ENCODE measurements at places on chromosomes 11 and 22.
A peak's percentile ranks its signal among the peaks of the same experiment; 100 is the strongest.

GRCh38 chr11:121445071-121445768 lies 6.9 kb upstream of the SORL1 start:
- no peak for DNase-seq

DNA sequence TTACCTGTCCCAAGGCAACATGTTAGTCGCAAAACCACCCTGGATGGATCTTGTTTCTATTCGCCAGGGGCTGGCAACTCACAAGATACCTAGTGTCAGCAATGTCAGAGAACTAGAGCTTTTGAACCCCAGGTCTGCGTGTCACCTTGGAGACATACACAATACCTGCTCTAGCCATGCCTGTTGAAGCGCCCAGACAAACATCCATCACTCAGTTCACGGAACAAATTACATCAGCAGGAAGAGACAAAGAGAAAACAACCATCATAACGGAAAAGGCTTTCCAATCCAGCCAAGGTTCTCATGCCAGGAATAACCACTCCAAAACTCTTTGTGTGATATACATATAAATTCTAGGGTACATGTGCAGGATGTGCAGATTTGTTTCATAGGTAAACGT lies 2.2 kb downstream of the CD59 start:
- no peak for DNase-seq

DNA sequence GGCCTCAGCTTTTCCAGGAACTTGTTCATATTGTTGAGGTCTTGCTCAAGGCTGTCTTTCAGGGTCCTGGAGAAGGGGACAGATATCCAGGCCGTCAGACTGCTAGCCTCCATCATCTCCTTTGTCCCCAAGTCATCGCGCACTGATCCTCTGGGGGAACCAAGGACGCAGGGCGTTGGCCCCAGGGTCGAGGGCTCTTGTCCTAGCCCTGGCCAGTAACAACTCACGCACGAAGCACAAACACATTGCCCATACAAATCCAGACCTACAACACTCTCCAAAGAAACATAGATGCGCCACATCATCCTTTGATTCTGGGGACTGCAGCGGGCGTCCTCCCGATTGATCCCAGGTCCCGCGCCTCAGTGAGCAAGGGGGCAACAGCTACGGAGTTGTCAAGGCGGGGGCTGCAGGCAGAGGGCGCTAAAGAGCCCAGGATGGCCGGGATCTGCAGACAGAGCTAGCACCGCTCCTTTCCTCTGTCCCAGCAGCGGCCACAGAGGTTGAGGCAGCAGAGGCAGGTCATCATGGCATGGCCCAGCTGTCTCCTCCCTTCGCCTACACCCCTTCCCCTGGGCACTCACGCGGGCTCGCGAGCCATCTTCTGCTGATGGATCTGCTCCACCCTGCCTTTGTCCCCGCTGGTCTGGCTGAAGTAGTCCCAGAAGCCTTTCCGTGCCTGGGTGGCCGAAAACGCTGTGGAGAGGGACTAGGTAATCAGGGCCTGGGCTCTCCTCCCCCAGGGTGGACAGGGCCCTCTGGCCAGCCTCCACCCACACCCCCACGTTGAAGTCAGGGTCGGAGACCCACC lies 472 bp downstream of the APOA5 start:
- peak; percentile 70 for DNase-seq

DNA sequence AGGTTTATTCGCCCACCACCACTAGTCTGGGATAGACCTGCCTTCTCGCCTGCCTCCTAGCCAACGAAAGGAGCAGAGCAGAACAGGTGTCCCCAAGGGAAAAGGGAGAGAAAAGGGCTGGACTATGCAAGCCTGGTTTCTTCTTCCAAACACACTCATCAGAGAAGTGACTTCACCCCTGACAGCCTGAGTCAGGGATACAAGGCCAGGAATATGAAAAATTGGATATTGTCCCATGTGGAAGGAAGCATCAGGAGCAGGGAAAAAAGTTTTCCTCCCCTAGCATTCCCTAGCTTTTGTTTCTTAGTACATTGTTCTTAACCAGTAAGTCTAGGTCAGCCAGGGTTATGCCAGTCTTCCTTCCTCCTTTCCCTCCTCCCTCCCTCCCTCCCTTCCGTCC lies 56.9 kb upstream of the TNRC6B start:
- no peak for DNase-seq

DNA sequence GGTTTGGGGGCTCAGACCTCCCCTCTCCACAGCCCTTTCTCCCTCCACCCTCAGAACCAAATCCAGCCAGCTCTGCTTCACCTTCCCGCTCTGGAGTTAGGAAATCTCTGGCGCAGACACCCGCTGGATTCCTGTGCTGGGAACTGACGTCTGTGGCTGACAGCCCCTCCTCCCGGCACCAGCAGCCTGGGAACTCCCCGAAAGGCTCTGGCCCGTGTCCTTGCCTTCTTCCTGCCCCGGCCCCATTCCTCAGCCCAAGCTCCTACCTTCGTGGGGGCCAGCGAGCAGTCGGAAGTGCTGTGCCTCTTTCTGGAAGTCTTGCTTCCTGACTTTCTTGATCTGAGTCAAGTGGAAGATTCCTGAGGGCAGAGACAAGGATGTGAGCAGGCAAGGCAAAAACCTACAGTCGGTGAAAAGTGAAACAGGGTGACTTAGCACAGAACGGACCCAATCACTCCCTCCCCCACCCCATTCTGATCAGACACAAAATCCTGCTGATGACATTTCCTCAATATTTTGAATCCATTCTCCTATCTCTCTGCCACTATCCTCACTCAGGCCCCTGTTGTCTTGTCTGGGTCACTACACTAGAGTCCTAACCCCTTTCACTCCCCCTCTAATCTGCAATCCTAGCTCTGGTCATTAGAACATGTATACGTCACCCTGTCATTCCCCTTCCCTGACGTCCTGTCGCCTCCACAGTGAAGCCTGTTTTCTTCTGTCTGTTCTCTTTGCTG lies 34.1 kb downstream of the CHRDL2 start:
- DNase-seq = no peak

DNA sequence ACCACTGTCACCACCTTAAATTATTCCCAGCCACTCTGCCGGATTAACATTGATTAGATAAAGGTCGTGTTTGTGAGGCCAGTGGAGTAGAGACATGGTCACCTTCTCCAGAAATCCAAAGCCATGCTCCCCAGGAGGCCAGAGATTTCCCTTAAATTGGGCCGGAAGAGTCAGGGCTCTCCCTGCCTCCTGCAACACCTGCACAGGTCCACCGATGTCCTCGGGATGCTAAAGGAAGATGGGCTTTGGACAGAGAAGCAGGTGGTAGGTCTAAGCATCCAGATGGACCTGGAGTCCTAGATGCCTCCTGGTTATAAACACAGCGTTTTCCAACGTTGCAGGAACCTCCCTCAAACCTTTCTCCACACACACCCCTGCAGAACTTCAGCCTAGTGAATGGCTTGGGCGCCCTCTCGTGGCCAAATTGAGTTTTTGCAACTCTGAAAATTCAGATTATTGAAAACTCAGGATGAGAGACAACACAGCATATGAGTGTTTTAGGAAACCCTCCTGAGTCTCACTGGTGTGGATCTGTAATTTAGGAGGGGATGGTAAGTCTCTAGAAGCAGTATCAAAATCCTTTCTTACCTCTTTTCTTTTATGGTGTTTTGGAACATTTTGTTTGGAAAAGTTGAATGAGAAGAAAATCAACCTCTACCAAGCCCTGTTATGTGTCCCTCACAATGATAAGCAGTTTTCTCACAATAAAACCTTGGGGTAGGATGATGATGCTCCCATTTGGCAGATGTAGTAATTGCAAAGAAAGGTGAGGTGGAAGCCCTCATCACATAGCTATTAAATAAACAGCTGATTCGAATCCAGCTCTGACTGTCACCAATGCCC lies 109.6 kb downstream of the RRAS2 start:
- peak; percentile 64 for DNase-seq

DNA sequence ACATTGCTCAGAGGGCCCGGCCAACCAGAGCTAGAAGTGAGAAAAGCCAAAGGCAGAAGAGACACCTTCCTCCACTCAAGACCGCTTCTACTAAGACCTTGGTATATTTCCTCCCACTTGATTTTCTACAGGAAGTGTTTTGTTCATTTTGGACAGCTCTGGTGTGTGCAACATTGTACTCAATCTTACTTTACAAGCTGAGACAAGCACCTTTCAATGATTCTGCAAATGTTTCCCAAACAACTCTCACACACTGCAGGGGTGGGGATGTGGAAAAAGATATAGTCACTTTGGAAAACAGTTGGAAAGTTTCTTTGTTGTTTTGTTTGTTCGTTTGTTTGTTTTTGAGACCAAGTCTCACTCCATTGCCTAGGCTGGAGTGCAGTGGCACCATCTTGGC lies 15.7 kb downstream of the MYO18B start:
- DNase-seq = no peak

GRCh38 chr11:27440090-27440489 lies 32.5 kb downstream of the LGR4 start:
- DNase-seq = no peak

DNA sequence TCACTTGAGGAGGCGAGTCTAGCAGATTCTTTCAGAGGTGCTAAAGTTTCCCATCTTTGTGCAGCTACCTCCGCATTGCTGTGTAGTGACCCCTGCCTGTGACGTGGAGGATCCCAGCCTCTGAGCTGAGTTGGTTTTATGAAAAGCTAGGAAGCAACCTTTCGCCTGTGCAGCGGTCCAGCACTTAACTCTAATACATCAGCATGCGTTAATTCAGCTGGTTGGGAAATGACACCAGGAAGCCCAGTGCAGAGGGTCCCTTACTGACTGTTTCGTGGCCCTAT lies 8.9 kb upstream of the SAMM50 start:
- DNase-seq = no peak

DNA sequence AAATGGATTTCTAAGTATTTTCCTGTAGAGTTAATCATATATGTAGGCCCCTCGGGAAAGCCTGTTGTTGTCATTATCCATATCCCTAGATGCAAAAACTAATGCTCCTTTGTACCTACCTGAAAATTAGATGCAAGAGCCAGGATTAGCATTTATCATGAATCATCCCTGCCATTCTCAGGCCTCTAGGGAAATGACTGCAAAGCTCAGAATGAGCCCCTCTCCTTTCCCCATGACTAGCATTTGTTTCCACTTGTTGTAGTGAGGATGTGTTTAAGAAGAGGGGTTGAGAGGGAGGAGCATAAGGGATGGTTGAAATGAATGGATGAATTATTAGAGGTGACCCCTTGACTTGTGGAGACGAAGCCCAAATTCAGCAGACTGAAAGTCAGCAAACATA lies 537.9 kb downstream of the NTM start:
- DNase-seq = no peak

GRCh38 chr22:44359496-44360110 lies 46.9 kb upstream of the SHISAL1 start:
- no peak for DNase-seq

- DNase-seq = peak; percentile 23
These were observed 32.2 kb downstream of the CYTH4 start for GRCh38 chr22:37314315-37315074.

DNA sequence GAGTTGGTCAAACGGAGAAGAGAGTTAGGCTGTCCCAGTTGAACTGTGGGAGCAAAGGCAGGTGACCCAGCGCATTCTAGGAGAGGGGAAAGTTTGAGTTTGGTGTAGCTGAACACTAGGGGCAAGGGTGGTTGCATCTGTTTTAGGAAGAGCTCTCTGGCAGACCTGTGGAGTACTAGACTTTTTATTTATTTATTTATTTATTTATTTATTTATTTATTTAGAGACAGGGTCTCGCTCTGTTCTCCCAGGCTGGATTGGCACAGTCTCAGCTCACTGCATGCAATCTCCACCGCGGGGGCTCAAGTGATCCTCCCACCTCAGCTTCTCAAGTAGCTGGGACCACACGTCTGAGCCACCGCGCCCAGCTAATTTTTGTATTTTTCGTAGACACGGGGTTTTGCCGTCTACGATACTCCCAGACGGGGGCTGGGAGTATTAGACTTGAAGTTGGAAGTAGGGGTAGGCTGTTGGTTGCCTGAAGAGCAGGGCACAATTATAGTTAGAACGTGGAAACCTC lies 950 bp upstream of the ACER3 start:
- DNase-seq = no peak

DNA sequence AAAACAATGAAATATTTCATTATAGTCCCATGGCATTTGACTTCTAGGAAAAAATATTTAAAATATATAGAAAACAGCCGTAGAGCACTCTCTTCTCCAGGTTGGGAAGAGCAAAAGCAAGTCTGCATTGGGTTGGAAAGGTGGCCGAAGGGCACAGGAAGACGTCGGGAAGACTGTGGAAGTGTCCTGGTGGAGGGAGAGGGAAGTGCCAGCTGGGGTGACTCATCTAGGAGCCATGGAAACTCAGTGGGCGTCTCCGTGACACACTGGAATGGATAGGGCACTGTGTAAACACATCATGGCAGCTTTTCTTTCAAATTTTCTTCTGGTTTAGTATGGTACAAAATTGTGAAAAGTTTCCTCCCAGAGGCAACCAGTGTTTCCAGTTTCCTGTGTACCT lies 12.7 kb downstream of the GTPBP1 start:
- no peak for DNase-seq

DNA sequence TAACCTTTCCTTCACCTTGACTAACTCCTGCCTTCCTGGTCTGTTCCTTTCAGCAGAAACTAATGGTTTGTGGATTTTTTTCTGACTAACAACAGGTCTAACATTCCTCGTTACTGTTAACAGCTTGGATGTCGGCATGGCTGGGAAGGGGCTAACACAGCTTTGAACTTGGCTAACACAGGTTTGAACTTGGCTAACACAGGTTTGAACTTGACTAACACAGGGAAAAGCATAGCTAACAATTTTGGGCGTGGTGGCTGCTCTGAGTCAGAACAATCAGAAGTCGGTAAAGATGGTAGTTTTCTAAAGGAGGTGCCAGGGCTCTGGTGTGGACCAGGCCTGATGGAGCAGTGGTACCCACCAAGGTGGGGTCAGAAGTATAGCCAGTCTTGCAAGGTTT lies 16.1 kb downstream of the MIAT start:
- DNase-seq = peak; percentile 24

Measured in CD4-positive, alpha-beta T cell treated with Interleukin-6 at 100 ng/mL for 8 hours (primary cell).